ENCODE measurements at places on chromosomes 1 and 21.

- no peak for DNase-seq
Observed at GRCh38 chr1:67514786-67515185, 84.6 kb upstream of the SERBP1 start.

DNA sequence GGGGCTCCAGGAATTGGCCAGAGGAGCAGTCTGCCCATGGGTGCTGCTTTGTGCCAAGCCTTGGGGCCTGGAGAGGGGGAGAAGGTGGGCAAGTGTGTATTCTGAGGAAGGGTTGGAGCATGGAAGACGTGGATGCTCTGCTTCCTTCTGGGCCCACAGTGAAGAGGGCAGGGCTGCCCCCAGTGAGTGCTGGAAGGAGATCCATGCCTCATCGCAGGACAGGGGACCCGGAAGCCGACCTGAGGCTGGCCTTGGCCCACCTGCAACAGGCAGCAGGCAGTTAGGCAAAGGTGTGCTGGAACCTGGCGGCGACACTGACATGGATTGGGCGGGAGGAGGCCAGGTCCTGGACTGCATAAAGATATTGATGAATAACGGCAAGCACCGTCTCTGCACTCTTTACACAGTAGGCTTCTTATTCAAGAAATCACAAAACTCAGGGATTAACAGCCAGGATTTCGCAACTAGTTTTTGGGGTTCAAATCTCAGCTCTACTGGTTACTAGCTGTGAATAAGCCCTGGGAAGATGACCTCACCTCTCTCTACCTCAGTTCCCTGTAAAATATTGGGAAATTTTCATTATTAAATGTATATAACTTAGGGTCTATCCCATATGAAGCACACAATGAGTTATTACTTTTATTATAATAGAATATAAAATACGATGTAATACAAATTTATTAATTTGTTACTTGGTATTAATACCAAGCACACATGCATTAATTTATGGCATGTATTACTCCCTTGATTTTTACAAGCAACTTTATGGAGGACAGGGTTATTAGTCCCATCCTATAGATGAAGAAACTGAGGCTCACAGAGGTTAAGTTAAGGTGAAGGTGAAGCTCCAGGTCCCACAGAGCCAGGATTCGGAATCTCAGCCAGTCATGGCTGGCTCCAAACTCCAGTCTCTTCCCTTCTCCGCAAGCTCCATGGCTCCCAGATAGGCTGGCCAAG, 62.3 kb downstream of the DHRS3 start:
- DNase-seq = no peak

GRCh38 chr1:179341943-179342547, 23.7 kb upstream of the AXDND1 start:
- no peak for DNase-seq

DNA sequence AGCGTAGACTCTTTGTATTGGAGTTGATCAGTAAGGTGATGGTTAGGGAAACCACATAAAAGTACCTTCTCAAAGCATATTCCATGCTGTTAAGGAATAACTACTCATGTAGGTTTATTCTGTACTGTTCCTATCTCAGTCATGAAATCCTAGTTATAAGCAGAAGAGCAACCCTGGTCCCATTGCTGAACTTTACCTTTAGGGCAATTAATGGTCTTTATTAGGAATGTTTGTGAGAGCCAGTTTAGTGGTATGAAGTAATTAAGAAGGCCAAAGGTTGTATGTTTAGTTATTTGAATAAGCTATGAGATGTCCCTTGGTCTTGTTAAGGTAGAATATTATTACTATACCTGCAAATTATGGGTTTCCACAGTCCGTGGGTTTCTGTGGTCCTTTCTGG, 44.0 kb downstream of the ACP6 start:
- no peak for DNase-seq

DNA sequence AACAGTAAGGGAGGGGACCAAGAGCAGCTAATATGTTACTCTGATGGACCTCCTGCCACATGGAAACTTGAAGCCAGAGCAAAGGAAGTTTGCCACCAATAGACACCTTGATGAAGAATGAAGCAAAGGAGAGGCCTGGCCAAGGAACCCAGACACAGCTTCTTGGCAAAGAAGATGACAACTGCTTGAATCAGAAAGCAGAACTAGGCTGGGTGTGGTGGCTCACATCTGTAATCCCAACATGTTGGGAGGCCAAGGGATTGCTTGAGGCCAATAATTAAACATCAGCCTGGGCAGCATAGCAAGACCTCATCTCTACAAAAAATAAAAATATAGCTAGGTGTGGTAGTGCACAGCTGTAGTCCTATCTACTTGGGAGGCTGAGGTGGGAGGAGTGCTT, 31.7 kb upstream of the CAPZB start:
- no peak for DNase-seq

DNA sequence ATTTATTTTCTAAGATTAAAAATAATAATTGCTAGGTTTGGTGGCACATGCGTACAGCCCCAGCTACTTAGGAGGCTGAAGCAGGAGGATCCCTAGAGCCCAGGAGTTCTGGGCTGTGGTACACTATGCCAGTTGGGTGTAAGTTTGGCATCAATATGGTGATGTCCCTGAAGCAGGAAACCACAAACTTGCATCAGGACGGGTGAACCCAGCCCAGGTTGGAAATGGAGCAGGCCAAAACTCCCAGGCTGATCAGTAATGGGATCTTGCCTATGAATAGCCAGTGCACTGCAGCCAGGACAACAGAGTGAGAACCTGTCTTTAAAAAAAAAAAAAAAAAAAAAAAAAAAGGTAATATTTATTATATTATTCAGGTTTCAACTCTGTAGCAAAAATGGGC, 92.4 kb upstream of the PGD start:
- DNase-seq = no peak

DNA sequence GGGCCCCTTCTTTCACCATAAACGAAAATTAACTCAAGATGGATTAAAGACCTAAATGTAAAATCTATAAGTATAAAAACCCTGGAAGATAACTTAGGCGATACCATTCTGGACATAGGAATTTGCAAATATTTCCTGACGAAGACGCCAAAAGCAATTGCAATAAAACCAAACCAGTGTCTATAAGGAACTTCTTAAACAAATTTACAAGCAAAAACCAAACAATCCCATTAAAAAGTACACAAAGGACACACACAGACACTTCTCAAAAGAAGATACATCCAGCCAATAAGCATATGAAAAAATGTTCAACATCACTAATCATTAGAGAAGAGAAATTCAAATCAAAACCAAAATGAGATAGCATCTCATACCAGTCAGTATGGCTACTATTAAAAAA, 78.8 kb upstream of the C1orf105 start:
- no peak for DNase-seq

Measured in GM13976 (cell line).